ENCODE measurements at places on chromosomes 12 and 14.
A peak's percentile ranks its signal among the peaks of the same experiment; 100 is the strongest.

- no peak for DNase-seq
Observed at GRCh38 chr14:67311868-67312267, 47.7 kb downstream of the ATP6V1D start.

GRCh38 chr14:60975551-60975950, 5.3 kb downstream of the TRMT5 start:
- DNase-seq = no peak

- no peak for DNase-seq
Observed at GRCh38 chr12:130470969-130471368, 133.3 kb downstream of the PIWIL1 start.

DNA sequence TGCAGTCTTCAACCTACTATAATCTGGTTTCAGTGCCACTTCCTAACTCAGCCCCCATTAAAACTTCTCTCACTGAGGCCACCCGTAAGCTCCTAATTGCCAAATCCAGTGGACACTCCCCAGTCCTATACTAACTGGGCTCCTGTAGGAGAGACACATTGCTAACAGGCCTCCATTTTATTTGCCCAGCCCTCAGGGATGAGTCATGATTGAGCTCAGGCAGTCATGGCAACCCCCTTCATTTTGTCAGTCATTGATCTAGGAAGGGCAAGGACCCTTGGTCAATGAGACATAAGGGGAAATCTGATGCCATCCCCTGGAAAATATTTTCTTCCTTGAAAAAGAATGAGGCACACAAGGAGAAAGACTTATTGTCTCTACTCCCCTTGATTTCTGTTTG, 70.1 kb upstream of the HIF1A start:
- DNase-seq = no peak

GRCh38 chr12:13179211-13180074, 17.1 kb upstream of the EMP1 start:
- no peak for DNase-seq

- no peak for DNase-seq
Observed at GRCh38 chr14:61836807-61837206, 74.6 kb downstream of the SNAPC1 start.

GRCh38 chr12:89231686-89232085, 120.6 kb downstream of the DUSP6 start:
- no peak for DNase-seq

GRCh38 chr12:43762596-43762995, 3.8 kb downstream of the IRAK4 start:
- no peak for DNase-seq

- peak; percentile 42 for DNase-seq
Observed at GRCh38 chr12:102067574-102068258, 5.9 kb upstream of the WASHC3 start.

DNA sequence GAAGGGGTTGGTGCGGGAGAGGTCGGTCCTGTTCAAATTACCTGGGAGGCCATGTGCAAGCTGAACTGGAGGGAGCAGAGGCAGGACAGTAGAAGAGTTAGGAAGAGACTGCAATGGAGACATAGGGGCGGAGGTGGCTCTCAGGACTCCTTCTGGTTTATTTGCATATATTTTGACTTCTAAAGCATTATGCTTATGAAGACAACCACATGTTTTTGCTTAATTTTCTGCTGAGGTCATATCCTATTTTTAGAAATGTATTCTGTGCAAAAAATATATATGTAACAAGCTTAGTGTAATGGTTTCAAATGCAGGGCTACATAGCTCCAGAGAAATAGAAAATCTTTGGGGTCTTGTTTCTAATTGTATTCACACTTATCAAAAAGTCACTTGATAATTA, 137.0 kb upstream of the MDM1 start:
- DNase-seq = no peak

DNA sequence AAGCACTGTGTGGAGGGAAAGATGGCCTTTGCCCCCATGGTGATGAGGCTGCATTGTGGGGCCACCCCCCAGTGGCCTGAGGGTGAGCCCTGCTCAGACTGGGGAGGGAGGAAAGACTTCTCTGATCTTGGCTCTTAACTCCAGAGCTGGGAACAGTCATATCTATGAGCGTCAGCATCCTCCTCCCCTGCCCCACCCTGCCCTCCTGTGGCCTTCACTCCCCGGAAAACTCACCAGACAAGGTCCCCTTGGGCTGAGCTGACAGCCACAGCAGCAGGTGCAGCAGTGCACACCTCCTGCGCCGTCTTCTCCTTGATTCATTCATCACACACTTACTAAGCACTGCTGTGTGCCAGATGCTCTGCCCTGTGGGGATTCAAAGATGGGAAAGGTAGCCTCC, 98.8 kb downstream of the B4GALNT3 start:
- DNase-seq = no peak

DNA sequence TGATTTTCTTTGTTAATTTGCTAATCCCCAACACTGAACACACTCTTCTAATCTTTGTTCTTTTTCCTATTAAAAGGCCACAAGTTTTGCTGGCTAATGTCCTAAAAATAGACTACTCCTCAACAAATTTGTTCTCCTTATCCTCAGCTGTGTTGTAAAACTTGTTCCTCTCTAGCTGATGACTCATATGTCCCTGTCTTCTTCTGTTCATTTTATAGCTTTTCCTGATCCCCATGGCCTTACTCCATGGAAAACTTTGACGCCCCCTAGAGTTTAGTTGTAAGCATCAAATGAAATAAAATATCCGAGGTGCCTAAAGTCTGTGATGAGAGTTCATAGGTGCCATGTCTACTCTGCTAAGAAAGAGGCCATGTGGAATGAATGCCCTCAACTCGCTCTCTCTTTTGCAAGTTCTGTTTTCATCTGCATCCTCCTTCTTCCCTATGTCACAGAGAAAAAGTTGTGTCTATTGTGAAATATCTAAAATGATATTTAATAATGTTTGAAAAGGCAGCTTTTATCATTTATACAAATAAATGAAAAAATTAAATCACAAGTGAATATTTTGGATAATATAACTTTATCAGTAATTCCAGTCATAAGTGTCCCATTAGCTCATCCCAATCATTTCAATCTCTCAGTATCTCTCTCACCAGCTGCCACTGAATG, 237.9 kb downstream of the IPO8 start:
- peak; percentile 62 for DNase-seq

DNA sequence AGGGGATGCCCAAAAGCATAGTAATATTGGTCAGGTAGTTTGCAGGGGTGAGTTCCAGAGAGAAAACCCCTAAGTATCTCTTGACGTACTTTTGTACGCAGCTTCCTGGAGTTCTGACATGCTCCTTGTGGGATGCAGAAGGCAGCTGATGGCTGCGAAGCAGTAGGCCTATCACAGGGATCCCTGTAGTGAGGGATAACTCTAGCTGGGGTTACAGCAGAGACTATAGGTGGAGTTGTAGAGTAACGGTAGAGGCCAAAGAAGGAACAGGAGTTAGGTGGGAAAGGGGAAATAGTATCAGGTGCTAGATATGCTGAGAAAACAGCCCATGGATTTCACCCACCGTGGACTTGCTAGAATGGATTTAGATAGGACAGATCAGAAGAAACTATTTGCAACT, 37.3 kb downstream of the MGST1 start:
- DNase-seq = no peak

GRCh38 chr12:53674977-53675700, 744 bp downstream of the ATP5MC2 start:
- DNase-seq = no peak

DNA sequence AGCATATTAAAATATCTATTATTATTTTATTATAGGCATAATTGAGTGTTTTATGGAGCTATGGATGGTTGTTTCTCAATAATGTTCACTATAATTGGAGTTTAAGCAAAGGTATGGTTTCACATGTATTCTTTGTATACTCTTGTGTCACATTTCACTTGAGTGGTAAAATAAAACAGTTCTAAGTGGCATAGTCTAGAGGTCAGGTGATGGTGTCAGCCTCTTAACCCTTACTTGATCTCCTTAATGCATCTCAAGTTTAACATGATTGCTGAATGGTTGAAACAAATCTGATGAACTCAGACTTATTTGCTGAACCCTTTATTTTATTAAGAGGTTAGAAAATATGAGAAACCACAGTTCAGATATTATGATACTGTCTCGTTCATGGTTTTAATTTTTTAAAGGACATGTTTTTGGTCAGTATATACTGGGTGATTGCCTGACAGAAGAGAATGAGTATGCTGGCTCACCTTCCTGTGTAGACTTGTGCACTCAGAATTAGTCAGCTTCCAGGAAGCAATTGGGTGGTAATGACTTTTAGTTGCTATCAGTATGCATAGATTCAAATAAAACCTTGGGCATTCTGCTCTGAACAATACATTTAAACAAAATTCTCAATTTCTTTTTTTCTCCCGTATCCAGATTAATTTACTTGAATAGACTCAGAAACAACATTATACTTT, 464.6 kb downstream of the PCNX1 start:
- DNase-seq = no peak

DNA sequence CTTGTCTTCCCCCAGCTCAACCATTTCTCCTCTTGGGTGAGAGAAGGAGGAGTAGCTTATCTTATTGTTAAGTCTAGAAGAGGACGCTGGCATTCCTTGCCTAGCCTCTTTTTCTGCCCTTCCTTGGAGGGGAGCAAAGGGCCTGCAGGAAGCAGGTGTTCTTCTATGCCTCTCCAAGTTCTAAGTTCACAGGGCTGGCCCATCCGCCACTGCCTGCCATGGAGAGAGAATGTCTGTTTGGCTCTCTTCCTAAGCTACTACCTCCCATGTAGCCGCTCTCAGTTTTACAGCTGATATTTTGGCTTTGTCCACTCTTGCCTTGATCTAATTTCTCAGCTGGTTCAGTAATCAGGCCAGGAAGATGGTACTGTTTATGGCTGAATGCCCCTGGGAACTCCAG, 201.2 kb downstream of the NTF3 start:
- DNase-seq = no peak

DNA sequence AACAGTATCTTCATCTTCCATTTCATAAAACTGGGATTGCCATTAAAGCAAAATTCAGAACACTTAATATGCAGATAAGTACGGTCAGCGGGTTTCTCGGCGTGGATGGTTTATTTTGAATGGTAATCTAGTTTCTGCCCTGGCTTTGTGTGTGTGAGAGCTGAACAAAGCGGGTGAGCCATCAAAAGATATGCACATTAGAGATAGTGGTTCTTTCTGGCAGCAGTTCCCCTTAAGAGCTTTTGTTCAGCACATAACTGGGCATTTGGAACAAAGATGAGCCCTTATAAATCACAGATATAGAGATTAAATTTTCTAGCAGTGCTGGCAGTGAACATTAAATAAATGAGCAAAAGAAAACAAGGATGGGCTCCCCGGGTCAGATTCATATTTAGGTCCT, 207.5 kb downstream of the CALM1 start:
- DNase-seq = no peak

- no peak for DNase-seq
Observed at GRCh38 chr12:52226446-52226845, 6.6 kb upstream of the KRT7 start.

GRCh38 chr14:92549859-92550230, 36.3 kb downstream of the RIN3 start:
- DNase-seq = no peak

GRCh38 chr14:56340932-56341331, 222.7 kb downstream of the PELI2 start:
- no peak for DNase-seq

- DNase-seq = no peak
Observed at GRCh38 chr12:109222496-109222895, 86.6 kb downstream of the FOXN4 start.

GRCh38 chr14:71645656-71646055, 286.6 kb upstream of the RGS6 start:
- peak; percentile 88 for DNase-seq

GRCh38 chr12:57465747-57466505, 6.3 kb downstream of the GLI1 start:
- no peak for DNase-seq

DNA sequence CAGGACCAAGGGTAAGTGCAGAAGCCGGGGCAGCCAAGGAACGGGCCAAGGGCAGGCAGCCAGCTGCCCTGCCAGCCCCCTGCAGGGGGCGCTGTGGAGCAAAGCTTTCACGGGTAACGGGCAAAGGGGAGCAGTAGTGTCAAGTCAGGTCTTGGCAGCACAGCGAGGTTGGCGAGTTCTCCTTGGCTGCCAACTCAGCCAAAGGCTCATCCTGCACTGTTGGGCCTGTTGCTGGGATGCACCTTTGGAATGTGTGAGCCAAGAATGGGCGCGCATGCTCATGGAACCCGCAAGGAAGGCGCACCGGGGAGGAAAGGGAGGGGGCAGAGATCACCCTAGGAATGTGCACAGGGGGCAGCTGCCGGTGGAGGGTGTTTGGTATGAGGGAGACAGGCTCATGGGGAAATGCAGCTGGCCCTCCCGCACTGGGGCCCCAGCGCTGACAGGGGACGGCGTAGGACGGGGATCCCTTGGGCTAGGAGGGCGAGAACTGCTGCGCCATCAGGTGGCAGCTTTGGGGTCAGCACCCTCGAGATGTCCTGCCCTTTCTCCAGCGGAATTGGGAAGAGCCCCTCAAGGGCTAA, 138.0 kb downstream of the ASCL4 start:
- no peak for DNase-seq

GRCh38 chr14:74135426-74135825, 50.7 kb downstream of the LIN52 start:
- peak; percentile 41 for DNase-seq

DNA sequence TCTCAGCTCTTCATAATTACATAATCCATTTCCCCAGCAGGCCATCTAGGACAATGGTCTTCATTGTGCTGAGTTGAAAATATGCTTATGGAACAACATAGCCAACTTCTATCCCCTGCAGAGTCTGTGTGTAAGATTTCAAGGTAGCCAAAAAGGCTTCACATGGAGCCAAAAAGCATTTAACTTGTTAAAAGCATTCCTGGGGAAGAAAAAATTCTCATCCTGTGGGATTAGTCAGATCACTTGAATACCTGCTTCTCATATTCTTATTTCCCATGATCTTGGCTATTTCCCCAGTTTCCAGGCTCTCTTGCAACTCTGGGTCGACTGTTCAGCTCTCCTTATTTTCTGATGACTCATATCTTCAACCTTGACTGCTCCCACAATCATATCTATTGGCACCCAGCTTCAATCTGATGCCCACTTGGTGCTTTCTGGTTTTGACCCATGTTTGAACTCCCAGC, 178.9 kb downstream of the KLHL28 start:
- no peak for DNase-seq

- peak; percentile 20 for DNase-seq
Observed at GRCh38 chr14:101733211-101733610, 28.3 kb upstream of the PPP2R5C start.

All from AG09309 (cell line).